ENCODE measurements at places on chromosomes 1 and 21.
A peak's percentile ranks its signal among the peaks of the same experiment; 100 is the strongest.

GRCh38 chr21:35508139-35508888 lies 459.2 kb upstream of the RUNX1 start:
- no peak for DNase-seq

DNA sequence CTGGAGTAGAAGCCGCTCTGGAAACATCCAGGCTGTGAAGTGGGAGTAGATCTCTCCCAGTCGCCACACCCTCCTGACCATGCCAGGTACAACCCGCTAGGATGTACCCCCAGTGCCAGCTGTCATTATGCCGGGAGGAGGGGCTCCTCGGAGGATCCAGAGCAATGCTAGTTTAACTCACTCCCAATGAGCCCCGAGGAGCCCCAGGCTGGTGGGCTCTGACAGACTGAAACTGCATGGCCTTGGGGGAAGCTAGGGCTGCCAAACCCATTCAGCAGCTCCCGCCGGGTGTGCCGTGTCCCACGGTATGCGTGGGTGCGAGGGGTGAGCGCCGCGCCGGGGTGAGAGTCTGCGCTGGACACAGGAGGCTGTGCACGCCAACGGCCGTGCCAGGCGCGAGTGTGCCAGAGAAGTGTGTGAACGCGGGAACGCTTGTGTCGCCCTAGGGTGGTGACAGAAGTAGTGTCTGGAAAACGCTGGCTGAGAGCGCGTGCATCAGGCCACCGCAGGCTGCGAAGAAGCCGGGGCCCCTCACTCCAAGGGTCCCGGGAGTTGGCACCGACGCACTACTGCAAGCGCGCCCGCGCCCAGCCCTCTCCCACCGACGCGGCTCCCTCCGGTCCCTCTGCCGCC lies 177.1 kb upstream of the EDN2 start:
- no peak for DNase-seq

DNA sequence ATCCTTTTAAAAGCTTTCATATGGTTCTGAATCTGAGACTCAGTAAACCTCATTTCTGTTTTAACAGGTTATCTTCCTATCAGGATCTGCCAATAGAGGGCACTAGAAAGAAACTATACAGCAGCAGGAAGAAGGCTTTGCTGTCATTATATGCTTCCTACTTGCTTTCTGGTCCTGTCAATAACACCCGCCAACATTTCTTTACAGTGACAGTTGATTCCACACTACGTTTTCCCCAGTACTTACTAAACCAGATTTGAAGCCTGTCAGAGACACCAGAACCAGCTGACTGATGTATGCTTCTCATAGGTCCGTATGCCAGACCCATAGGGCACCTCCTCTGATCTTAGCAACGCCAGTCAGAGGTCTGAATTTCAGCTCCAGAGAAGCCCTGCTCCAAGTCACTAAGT lies 341.0 kb upstream of the NEGR1 start:
- peak; percentile 33 for DNase-seq

DNA sequence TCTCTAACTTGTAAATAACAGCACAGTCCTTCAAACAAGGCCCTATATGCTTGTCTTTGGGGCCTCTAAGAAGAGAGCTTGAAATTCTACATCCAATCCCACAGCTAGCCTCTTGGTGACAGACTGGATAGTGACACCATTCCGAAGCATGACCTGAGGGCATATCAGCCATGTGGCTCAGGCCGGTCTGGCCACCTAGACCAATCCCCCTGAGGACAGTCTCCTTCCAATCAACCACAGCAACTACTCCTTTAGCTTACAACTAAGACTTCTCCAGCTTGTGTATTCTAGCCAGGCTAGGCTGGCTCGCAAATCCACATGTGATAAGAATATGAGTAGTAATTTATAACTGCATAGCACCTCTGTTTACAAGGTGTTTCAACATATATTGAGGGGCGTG lies 14.0 kb downstream of the BCAR3 start:
- no peak for DNase-seq

DNA sequence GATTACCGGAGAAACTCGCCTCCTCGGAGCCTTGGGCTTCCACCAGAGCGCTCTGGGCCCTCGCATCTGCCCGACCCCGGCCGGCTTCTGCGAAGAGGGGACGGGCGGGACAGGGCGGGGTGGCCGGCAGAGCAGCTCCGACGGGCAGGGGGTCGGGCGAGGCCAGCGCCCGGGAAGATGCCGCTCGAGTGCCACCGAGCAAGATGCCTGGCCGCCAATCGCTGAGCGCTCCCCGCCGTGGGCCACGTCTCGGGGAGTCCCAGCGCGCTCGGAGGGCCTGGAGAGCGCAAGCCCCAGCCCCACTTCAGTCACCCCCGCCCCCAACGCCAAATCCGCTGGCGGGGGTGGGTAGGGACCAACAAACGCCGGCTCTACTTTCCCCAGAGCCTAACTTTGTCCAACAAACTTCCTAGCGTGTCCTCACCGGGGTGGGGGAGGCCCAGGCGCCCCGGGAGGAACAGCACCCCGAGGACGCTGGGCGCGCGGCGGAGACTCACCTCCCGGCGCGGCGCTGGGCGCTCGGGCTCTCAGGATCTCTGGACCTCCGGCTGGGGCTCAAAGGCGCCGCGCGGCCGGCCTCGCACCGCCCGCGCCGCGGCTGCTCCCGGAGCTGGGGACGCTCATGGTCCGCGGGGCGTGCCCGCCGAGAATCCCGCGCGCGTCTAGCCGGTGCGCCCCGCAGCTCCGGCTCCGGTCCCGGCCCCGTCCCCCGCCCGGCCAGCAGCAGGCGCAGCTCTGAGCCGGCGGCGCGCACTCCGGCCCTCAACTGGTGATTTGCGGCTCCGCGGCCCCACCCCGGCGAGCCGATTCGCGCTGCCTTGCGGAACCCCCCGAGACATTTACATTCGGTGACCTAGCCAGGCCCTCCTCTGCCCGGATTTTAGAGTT lies at the start of gene BCAR3:
BCAR3 (minus strand) TSS at position 737 of the 888 bp plus-strand sequence. CDS start 6,907 bp downstream, outside the sequence.
- DNase-seq: no peak

- DNase-seq: no peak
Measured at GRCh38 chr1:55155522-55155921, 59.6 kb downstream of the USP24 start.
